Renal cortical epithelial cell (primary cell): ENCODE measurements at places on chromosomes 5 and 9.

DNA sequence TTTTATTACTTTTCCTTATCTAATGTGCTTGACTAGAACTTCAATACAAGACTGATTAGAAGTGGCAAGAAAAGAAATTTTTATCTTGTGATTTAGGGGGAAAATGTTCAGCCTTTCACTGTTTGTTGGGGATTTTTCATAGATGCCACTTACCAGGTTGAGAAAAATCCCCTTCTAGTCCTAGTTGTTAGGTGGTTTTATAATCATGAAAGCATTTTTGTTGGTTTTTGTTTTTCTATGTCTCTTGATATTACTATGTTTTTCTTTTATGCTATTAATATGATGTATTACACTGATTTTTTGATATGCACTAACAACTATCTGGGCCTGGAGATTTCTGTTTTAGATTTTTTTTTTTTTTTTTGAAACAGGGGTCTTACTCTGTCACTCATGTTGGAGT is 134.0 kb downstream of the PARP8 start:
- no peak for DNase-seq

- DNase-seq = no peak
These were observed 58.6 kb downstream of the SLIT3 start for GRCh38 chr5:169242175-169242848.

GRCh38 chr5:9194509-9194908 is 351.4 kb downstream of the SEMA5A start:
- DNase-seq = peak; percentile 37

DNA sequence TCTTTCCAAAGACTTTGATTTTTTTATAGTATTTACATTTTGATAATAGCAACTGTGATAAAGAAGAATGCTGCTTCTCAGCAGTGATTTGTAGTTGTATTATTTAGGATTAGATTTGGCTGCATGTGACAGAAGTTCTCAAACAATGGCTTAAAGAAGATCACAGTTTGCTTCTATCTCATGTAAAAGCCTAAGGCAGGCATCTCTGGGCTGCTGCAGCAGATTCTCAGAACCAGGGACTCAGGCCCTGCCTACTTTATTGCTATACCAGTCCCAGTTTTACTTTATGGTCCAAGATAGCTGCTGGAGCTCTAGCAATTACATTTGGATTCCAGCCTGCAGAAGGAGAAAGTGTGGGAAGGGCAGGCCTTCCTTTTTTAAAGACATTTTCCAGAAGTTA is 8.8 kb upstream of the SNX2 start:
- DNase-seq = no peak

- DNase-seq = no peak
These were observed 75.0 kb upstream of the SLC1A3 start for GRCh38 chr5:36531401-36531800.

DNA sequence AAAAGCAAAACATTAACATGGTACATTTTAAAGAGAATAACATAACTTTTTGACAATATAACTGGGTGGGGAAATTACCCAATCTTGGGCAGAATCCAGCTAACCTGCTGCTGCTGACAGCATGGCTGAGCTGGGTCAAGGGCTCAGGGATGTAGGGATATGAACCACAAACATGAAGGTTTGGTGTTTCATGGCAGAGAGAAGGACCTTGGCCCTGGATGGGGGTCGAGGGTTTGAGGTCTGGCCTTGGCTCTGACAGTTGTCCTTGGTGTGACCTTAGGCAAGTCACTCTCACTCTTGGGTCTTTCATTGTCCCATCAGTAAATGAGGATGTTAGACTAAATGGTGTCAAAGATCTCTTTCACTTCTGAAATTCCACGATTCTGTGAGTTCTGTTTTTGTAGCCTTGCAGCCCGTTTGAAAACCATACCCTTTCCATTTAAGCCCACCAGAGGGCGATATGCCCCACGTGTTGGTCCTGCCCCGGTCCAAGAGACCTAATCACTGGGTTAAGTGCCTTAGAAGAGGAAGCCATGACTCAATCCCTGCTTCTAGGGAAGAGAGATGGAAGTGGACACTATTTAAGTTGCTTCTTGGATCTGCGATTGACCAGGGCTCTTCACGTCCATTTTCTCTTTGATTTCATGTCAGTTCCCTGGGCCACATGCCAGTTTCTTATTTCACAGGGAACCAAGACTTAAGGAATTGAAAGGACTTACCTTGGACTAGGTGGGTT is 56.8 kb upstream of the TEX48 start:
- peak; percentile 82 for DNase-seq

DNA sequence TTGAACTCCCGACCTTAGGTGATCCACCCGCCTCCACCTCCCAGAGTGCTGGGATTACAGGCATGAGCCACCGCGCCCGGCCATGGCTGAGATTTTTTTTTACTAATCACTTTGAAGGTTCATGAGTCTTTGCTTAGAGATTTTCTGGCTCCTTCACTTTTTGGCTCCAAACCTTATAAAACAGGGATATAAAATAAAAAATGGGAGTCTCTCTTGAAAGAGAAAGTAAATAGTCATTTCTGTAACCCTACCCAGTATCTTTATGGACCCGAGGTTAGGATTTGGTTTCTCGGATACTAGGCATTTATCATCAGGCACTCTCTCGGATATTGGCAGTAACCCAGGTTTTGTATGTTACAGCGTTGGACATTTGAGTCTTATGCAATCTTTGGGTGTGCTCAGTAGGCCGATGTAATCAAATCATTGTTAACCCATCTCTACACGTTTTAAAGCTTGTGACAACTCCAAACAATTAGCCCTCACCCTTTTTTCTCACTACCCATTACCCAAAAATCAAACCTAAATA is 25.3 kb downstream of the STXBP1 start:
- DNase-seq = peak; percentile 53

DNA sequence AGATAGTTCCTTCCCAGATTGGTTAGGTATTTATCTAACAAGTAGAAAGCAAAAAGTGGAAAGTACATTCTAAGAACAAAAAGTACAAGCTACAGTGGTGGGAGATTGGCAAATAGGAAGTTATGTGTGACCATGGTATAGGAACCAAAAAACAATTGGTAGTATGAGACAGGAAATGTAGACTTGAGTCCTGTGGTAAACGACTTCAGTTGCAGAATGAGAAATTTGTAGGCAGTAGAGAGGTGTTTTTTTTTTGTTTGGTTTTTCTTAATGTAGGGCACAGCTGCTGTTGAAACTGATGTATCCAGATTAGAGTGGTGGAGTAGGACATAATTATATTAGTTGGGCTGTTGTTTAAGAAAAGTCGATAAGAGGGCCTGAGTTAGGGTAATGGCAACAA is 72.0 kb downstream of the CCNH start:
- no peak for DNase-seq

DNA sequence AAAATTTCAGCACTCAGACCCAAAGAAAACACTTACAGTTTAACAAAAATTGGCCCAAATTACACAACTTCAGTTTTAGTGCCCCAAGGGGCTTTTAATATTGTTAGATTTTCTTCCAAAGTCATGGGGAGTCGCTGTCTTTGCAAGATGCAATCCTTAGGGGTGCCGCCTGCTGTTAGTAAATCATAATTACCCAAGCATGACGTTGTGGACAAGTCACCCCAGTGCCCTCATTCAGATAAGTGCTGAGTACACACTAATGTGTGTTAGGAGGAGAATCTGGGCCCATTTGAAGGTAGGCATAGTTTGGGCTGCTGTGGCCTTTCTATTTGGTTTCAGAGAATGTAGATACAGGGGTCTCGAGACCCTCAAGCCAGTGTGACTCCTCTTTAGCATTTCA is 138.1 kb downstream of the SV2C start:
- DNase-seq = no peak

- DNase-seq = no peak
These were observed 2222.7 kb upstream of the WWC1 start for GRCh38 chr5:166068547-166069335.

DNA sequence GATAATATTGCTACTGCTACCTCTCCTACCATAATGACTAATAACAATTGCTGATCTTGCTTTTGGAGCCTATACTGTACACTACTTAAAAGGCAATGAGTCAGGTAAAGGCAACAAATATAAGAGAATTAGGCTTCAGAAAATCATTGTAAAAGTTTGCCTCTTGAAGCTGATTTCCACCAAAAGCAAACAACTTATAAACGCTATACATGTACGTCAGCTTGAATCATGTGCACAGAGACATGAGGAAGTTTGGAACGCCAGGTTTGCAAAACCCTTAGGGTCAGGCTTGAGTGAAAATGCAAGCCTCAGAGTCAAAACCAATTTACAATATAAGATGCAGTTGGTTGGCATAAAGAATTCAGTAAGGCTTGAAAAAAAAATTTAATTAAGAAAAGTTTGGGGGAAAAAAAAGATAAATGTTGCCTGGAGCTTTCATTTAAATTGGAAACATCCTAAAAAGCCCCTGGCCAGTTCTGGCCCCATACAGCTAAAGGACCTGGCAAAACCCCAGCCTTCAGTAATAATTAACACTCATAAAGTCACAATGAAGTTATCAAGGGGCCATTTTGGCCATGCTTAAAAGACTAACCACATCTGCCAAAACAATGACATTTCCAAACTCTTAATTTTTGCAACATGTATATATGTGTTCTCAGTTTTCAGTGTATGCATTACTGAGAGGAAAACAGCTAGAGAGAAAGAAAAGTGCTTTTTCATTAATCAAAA is 181.0 kb upstream of the NFIL3 start:
- no peak for DNase-seq

- peak; percentile 38 for DNase-seq
These were observed 885 bp downstream of the MPDZ start for GRCh38 chr9:13278368-13279246.

- DNase-seq = peak; percentile 32
These were observed 20.8 kb downstream of the IFNB1 start for GRCh38 chr9:21056931-21057330.

GRCh38 chr5:73640861-73641320 is 14.9 kb downstream of the ARHGEF28 start:
- DNase-seq = peak; percentile 68

DNA sequence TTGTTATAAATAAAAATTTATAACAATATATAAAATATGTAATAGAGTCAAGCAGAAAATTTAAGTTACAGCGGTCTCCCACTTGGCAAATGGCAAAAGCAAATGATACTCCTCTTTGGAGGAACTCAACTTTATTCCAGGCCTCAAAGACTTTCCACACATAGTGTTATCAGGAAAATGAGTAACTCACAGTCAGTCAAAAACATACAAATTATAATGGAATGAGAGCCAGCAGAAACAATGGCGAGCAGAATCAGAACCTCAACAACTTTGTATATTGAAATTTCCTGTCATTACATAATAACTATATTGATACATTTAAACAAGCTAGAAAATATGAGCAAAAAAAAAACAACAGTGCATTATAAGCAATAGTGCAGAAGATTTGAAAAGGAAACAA is 45.2 kb downstream of the ABLIM3 start:
- no peak for DNase-seq

GRCh38 chr9:17519761-17520160 is 59.1 kb upstream of the SH3GL2 start:
- no peak for DNase-seq

GRCh38 chr5:44542470-44542869 is 153.2 kb upstream of the FGF10 start:
- DNase-seq = no peak

DNA sequence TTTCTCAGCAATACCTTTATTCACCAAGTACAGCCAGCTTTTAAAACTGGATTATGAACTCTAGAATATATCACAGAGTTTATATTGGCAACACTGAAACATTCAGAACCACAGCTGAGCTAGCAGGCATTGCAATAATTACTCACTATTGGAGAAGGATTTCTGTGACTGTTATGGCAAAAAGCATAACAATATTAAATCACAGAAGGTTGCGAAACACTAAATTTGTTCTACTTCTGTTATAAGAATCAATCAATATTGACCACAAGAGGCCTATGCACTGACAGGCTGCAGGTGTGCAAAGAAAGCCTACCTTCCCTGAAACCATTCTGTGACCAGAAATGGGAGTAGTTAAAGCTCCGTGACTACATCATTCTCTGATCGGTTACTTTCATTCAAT is 59.2 kb downstream of the AP3B1 start:
- DNase-seq = no peak

DNA sequence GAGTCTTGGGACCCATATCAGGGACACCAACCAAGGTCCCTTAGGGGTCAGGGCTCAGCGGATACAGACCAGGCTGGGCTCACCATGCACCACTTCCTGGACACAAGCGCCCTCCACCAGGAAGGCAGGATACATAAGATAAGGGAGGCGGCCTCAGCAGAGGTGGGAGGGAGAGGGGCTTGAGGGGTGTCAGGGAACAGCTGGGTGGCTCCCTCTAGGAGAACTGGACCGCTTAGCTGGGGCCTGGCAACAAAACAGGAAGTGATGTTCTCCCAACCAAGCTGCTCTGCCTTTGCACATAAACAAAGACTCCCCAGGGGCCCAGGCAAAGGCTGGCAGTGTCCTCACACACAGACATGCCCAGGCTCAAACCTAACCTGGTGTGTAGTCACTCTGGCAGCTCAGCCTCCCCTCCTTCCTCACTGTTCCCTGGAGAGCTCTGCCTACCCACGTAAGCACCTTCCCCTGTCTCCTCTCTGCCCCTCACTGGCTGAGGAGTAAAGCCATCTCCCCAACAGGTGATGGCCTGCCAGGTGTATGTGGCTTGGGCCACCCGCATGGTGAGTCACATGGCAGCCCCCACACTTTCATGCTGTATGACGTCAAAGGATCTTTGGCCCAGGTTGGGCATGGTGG is 5.8 kb upstream of the BICD2 start:
- no peak for DNase-seq

GRCh38 chr9:136901516-136902258 is 15.4 kb downstream of the TRAF2 start:
- peak; percentile 88 for DNase-seq

DNA sequence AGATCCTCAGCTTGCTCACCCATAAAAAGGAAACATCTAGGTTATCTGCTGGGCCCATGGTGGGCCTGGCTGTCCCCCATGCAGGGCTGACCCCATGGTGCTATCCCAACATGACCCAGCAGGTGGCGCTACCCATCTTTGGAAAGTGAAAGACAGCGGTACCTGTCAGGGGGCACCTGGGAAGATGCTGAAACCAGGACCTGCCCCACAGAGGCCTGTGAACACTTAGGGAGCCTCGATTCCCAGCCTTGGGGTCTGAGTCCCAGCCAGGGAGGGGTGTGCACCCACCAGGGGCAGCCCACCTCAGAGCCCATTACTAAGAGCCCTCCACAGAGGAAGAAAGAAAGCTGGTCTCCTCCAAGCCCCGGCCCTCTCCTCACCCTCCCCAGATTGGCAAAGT is 46.6 kb upstream of the IPPK start:
- no peak for DNase-seq

DNA sequence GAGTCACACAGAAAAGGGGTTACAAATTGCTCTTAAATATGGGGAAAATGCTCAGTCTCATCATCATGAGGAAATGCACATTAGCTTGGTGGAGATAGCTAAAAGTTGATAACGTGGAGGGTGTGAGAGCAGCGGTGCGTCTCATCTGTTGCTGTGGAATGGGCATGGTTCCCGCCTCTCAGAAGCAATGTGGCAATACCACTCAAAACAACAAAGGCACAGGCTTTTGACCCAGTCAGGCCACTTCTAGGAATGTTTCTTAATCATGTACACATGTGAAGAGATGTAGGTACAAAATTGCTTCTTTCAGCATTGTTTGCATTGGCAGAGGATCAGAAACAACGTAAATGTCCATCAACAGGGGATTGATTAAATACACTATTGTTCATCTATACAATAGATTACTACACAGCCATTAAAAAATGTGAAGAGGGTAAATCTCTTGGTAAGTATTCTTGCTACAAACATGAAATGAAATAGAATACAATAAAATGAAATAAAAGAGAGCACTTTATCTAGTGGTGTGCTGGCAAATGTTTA is 212.6 kb upstream of the MSX2 start:
- DNase-seq = peak; percentile 55
